HFFc6 (cell line): ENCODE measurements at places on chromosomes 11 and 22. TPM values are rescaled to one million over a fixed set of nuclear protein-coding genes. Genes with fewer than 3 reads are reported as not detected.

- no peak for DNase-seq
Observed at GRCh38 chr22:27393371-27393770, 408.2 kb downstream of the MN1 start.

DNA sequence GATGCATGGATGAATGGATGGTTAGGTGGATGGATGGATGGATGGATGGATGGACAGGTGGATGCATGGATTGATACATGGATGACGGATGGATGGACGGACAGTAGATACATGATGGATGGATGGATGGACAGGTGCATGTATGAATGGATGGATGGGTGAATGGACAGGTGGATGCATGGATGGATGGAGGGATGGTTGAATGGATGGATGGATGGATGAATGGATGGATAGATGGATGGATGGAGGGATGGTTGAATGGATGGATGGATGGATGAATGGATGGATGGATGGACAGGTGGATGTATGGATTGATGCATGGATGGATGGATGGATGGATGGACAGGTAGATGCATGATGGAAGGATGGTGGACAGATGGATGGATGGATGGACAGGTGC, 51.7 kb downstream of the MACROD1 start:
- DNase-seq, result no peak

- no peak for DNase-seq
Observed at GRCh38 chr11:117900720-117901440, 24.4 kb upstream of the FXYD6 start.

GRCh38 chr22:38269466-38269865, 3.3 kb downstream of the TMEM184B start:
- no peak for DNase-seq

- peak; percentile 59 for DNase-seq
Observed at GRCh38 chr22:33853200-33854097, 66.8 kb downstream of the LARGE1 start.

GRCh38 chr22:47780281-47780875, 1017.9 kb downstream of the TBC1D22A start:
- DNase-seq, result no peak

- DNase-seq, result no peak
Observed at GRCh38 chr11:99979042-99979441, 708.0 kb upstream of the ARHGAP42 start.

The FSHB gene
- total RNA-seq, result not detected in 3 replicates

The PAX6 gene
- total RNA-seq, result 1.5 TPM in 1 of 3 replicates, not detected in the others
